NCI-H1417 treated with DMSO at 0.1 percent for 48 hours (cell line): ENCODE measurements at places on chromosomes 3 and 15.

DNA sequence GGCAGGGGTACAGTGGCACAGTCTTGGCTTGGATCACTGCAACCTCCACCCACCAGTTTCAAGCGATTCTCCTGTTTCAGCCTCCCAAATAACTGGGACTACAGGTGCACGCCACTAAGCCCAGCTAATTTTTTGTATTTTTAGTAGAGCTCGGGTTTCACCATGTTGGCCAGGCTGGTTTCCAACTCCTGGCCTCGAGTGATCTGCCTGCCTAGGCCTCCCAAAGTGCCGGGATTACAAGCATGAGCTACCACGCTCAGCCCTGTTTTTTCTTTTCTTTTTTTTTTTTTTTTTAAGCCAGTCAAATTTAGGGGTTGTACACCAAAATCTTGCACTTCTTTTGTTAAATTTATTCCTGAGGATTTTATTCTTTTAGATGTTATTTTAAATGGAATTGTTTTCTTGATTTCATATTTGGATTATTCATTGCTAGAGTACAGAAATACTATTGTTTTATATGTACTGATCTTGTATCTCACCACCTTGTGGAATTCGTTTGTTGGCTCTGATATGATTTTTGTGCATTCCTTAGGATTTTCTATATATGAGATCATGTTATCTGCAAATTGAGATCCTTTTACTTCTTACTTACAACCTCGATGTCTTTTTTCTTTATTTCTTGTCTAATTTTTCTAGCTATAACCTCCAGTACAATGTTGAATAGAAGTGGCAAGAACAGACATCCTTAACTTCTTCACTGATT lies 65.6 kb downstream of the ZNF609 start:
- DNase-seq = no peak

DNA sequence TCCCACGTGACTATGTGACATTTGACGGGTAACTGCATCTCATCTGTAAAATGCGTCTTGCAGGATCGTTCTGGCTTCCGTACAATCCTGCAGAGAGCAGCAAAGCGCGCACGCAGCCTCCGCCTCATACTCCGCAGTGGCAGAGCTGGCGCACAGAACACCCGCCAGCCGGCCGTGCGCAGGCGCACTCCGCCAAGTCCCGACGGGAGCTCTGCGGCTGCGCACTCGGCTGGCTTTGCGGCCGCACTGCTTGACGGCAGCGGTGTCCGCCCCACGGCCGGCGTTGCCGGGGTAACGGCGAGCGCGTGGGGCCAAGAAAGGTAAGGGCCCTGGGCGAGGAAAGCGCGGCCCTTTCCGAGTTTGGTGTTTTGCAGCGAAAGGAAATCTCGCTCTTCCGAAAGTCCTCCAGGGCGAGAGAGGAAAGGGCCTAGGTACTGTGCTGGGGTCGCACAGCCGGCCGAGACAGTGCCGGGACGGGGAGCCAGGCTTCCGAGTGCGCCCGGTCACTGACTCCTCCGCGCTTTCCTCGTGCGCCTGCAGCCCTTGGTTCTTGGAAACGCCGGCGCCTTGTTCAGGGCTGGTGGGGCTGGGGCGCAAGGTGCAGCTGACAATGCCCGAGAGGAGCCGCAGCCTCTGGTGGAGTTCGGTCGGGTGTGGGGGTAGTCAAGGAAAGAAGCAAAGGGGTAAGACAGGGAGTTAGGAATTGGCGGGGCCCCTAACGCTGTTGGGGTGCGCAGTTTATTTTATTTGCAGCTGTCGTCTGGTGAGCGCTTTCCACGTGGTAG lies at the start of gene TSEN2:
TSS of gene TSEN2 (plus strand) at position 283 of the 785 bp plus-strand sequence. CDS start 5,321 bp downstream, outside the sequence.
- peak; percentile 71 for DNase-seq

GRCh38 chr15:38562278-38562677 lies 2.3 kb downstream of the RASGRP1 start:
- DNase-seq = no peak

GRCh38 chr3:146350852-146351251 lies 99.9 kb upstream of the PLSCR4 start:
- no peak for DNase-seq

DNA sequence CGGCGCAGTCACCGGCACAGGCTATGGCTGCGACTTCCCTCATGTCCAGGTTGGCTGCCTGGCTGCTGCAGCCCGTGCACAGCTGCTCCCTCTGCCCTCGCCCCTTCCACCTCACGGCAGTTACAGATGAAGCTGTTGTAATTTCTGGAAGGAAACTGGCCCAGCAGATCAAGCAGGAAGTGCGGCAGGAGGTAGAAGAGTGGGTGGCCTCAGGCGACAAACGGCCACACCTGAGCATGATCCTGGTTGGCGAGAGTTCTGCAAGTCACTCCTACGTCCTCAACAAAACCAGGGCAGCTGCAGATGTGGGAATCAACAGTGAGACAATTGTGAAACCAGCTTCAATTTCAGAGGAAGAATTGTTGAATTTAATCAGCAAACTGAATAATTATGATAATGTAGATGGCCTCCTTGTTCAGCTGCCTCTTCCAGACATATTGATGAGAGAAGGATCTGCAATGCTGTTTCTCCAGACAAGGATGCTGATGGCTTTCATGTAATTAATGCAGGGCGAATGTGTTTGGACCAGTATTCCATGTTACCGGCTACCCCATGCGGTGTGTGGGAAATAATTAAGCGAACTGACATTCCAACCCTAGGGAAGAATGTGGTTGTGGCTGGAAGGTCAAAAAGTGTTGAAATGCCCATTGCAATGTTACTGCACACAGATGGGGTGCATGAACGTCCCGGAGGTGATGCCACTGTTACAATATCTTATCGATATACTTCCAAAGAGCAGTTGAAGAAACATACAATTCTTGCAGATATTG lies 13.2 kb upstream of the GNB4 start:
- DNase-seq = no peak
